Colonic mucosa (tissue), 4 donors: ENCODE measurements at places on chromosomes 12 and 14. TPM values are rescaled to one million over a fixed set of nuclear protein-coding genes. Genes with fewer than 3 reads are reported as not detected.

DNA sequence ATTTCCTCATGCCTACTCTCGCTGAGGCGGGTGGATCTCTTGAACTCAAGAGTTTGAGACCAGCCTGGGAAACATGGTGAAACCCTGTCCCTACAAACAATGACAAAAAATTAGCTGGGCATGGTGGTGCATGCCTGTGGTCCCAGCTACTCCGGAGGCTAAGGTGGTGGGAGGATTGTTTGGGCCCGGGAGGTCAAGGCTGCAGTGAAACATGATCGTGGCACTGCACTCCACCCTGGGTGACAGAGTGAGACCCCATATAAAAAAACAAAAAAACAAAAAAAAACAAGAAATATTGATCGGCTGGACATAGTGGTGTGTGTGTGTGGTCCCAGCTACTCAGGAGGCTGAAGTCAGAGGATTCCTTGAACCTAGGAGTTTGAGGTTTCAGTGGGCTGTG is 9.2 kb downstream of the MOAP1 start:
- H3K27ac ChIP-seq = no peak overlapping the region
- H3K36me3 ChIP-seq = no peaks in the 10 kb centered on the region
- no peak overlapping the region for H3K4me3 ChIP-seq
- no peaks in the 10 kb centered on the region for H3K4me1 ChIP-seq
- no peak for DNase-seq
- no peaks in the 10 kb centered on the region for H3K27me3 ChIP-seq

GRCh38 chr12:52669426-52669825 is 10.8 kb downstream of the KRT1 start:
- no peak for DNase-seq
- no peak overlapping the region for H3K27ac ChIP-seq
- no peaks in the 10 kb centered on the region for H3K4me1 ChIP-seq
- H3K27me3 ChIP-seq = no peaks in the 10 kb centered on the region
- no peak overlapping the region for H3K4me3 ChIP-seq

DNA sequence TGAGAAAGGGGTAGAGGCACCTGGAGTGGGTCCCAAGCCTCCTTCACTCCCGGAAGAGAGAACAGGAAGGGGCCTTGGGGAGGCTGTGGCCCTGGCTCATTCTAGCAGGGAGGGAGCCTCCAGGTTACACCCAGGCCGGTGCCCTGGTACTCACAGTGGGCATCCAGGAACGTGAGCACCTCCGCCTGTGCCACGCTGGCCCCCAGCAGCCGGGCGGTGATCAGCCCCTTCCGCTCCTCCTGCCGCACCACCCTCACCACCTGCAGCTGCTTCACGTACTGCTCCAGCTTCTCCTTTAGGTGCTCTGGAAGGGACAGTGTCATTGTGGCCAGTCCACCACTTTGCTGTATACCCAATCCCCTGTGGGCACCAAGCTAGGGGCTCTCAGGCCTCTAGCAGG is 18.8 kb upstream of the CELA1 start:
- H3K27me3 ChIP-seq = no peaks in the 10 kb centered on the region
- no peaks in the 10 kb centered on the region for H3K36me3 ChIP-seq
- H3K4me3 ChIP-seq = no peak overlapping the region
- DNase-seq = no peak
- no peak overlapping the region for H3K27ac ChIP-seq

The CLEC9A gene
- total RNA-seq = 0.47 TPM

The ALDH1L2 gene
- total RNA-seq = 1.3 TPM

GRCh38 chr14:105315211-105315721 is 718 bp downstream of the PACS2 start:
- H3K4me3 ChIP-seq = peak overlapping the region; percentile 52
- peak overlapping the region; percentile 11 for H3K27ac ChIP-seq
- H3K36me3 ChIP-seq = no peaks in the 10 kb centered on the region
- peaks cover 6% of the 10 kb centered on the region for H3K4me1 ChIP-seq
- peak; percentile 75 for DNase-seq

The KRT81 gene
- total RNA-seq = 0.77 TPM

- no peaks in the 10 kb centered on the region for H3K27me3 ChIP-seq
- H3K4me3 ChIP-seq = no peak overlapping the region
- DNase-seq = no peak
- no peaks in the 10 kb centered on the region for H3K4me1 ChIP-seq
Observed at GRCh38 chr12:75315518-75315917, 14.6 kb downstream of the CAPS2 start.
